GOT3 (cell line): ENCODE measurements at places on chromosomes 5 and 9.

- DNase-seq = no peak
These were observed 6.2 kb downstream of the UGT3A2 start for GRCh38 chr5:36060420-36060887.

- no peak for DNase-seq
These were observed 10.5 kb upstream of the PLEKHG4B start for GRCh38 chr5:81391-82021.

DNA sequence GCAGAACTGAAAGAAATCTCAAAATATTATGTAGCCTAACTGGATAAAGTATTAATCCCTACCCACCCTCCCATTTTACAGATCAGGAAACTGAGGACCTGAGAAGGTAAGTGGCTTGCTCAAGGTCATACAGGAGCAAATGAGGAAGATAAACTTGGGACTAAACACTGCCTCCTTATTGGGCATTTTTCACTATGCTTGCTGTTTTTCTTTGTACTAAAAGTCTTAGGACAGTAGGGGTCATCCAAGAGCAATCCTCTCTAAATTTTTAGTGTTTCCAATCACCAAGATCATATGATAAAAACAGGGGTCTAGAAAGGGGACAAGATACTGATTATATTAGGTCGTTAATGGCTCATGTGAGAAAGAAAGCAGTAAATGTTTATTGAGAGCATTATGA is 80.8 kb downstream of the RORB start:
- DNase-seq = no peak

GRCh38 chr9:84140535-84141101 is 160.0 kb downstream of the RMI1 start:
- no peak for DNase-seq

DNA sequence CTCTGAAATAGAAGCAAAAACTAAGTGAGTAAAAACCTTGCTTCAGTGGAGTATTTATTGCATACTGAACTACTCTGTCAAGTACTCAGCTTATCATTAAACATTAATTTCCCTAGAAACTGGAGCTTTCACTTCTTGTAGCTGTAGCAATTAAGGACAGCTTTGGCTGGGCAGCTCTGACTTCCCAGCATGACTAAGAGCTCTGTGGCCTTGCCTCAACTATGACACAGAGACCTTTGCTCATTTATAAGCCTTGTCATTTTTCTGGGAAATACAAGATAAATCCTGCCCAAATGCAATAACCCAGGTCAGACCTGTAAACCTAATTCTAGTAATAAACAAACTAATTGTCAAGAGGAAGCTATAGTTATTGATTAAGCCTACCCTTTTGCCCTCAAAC is 65.4 kb upstream of the STK32A start:
- peak; percentile 12 for DNase-seq

GRCh38 chr9:102405218-102405867 is 589.8 kb upstream of the CYLC2 start:
- DNase-seq = no peak

- no peak for DNase-seq
These were observed 165.3 kb downstream of the TMEM167A start for GRCh38 chr5:82911910-82912309.

- DNase-seq = no peak
These were observed at the start of gene SHISAL2B for GRCh38 chr5:64690417-64691151. Gene SHISAL2B (plus strand): TSS chr5:64690503. CDS start chr5:64690624, 121 bp downstream.

DNA sequence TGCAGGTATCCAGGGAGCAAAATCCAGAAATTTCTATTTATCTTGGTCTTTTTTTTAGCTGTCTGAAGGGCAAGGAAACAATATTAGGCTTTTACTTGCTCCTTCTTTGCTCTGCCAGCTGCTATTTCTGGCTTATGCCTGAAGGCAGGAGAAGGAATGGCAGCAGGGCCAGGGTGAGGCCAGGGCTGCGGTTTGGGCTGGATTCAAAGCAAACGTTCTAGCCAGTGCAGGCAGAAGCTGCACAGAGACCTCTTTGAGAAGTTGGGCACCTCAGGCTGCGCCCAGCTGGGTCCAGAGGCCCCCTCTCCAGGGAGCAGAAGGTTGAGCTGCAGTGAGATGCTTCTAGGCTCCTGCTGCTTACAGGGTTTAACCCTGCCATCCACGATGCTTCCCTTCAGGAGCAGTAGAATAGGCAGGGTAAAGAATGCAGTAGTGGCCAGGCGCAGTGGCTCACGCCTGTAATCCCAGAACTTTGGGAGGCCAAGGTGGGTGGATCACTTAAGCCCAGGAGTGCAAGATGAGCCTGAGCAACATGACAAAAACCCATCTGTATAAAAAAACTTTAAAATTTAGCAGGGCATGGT is 201.2 kb downstream of the ADCY2 start:
- no peak for DNase-seq
